ENCODE measurements at places on chromosomes 4 and X. TPM values are rescaled to one million over a fixed set of nuclear protein-coding genes. Genes with fewer than 3 reads are reported as not detected.

DNA sequence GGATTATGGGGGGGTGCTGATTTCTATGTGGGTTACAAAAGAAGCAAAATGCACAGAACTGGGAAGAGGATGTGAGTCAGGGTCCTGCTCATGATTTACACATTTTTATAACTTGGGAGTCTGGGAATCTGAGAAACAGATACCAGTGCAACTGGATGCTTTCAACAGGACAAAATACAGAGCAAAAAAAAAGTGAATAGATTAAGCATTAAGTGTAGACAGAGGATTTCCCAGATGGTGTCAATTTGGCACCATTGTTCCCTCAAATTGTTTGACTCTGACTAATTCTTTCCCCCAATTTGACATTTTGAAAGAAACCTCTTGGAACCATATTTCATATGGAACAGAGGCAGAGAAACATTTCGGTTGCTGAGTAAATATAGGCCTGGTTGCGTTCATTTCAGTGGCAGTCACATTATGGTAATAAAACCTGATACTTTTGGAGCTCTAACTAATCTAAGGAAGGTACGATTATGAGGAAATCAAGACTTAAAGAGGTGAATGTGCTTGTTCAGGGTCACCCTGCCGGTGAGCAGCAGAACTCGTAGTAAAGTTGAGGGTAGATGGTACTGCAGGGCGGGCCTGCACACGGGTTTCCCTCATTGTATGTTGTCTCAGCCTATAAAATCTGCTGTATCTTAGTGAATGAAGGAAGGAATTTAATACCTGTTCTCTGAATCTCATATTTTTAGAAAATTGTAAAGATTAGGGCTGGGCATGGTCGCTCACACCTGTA is 18.7 kb upstream of the CDKL5 start:
- no peak for DNase-seq

DNA sequence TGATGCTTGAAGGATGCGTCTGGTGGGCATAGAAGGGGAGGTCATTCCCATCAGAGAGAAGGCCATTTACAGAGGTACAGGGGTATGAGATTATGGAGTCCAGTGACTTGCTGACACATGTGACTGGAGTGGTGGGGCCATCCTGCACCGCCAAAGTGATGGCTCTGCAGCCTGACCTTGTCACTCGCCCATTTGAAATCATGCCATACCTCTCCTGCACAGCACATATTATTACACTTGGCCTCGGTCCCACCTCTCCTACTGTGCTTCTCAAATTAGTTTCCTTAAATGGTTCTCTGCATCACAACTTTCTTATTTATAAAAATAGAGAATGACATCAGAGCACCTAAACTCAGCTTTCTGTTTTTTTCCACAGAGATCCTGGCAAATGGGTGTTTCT is 60.7 kb upstream of the HAND2 start:
- DNase-seq, result no peak

GRCh38 chr4:166309286-166309685 is 436.2 kb downstream of the TLL1 start:
- no peak for DNase-seq

The GPM6B gene
- 2.7 TPM for total RNA-seq

- DNase-seq, result no peak
Observed at GRCh38 chrX:106450405-106450804, 161.4 kb upstream of the RADX start.

GRCh38 chr4:122633211-122633610 is 12.3 kb upstream of the IL21 start:
- no peak for DNase-seq

The SAGE1 gene
- total RNA-seq, result not detected

The CACNA1F gene
- total RNA-seq, result 1.0 TPM

DNA sequence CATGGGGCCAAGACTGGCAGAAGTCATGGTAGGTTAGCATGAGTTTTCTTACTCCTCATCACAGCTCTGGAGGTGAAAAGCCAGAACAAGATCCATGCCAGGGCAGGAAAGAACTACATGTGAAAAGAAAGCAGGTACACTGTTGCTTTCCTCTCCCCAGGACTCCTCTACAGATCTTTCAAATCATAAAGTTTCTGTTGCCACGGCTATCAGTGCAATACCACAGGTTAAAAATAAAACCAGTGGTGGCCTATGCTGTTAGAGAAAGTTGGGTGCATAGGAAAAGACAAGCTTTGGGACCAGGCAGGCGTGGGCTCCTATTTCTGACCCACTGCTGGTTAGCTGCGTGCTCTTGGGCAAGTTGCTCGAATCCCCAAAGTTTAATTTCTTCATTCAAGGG is 81.4 kb downstream of the SH3RF1 start:
- DNase-seq, result no peak

- DNase-seq, result no peak
Observed at GRCh38 chrX:51487960-51488267, 8.5 kb downstream of the NUDT11 start.

- DNase-seq, result no peak
Observed at GRCh38 chr4:20091781-20092180, 159.9 kb upstream of the SLIT2 start.

- no peak for DNase-seq
Observed at GRCh38 chrX:53281963-53282695, 745 bp upstream of the IQSEC2 start.

DNA sequence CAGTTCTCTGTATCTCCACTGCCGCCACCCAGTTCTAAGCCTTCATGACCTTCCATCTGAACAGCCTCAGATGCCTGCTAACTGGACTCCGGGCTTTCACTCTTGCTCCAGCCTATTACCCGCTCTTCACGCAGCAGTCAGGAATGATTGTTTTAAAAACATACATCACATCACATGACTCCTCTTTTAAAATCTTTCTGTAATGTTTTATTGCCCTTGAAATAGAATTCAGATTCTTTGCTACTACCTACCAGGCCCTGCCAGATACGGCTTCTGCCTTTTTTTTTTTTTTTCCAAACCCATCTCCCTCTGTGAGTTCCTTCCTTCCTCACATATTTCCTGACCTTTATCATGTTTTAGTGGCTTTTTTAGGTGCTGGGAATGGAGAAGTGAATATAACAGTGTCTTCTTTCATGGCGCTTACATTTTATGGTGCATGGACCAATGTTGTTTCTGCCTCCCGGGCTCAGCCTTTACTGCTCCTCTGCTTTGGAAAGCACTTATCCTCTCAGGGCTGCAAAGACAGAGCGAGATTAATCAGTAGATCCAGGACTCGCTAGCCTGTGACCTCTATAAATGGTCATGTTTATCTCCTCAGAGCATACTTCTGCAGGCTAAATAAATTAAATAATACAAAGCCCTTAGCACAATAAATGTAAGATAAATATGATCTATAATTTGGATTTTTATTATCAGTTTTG is 58.0 kb downstream of the FBXO8 start:
- no peak for DNase-seq

The C1QTNF7 gene
- total RNA-seq, result 0.94 TPM

GRCh38 chrX:126557151-126557550 is 4.5 kb upstream of the DCAF12L1 start:
- no peak for DNase-seq

DNA sequence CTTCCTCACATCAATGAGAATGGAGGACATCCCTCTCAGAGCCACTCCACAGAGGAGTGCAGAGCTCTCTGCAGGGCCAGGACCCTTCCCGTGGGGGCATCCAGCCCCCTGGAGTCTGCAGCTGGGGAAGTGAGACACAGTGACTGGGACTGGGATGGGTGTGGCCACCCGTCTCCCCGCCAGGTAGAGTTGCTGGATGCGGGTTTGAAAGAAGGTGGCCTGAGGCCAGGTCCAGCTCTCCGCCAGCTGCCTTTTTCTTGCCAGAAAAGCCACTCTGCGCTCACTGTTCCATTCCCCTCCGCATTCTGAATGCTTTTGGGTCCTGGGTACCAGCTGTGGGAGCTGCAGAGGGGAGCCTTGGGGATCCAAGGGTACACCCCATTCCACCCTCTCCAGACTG is 82.6 kb downstream of the ABLIM2 start:
- DNase-seq, result no peak

The GAGE12H gene
- not detected for total RNA-seq

GRCh38 chr4:109462297-109462696 is 28.7 kb downstream of the SEC24B start:
- no peak for DNase-seq

DNA sequence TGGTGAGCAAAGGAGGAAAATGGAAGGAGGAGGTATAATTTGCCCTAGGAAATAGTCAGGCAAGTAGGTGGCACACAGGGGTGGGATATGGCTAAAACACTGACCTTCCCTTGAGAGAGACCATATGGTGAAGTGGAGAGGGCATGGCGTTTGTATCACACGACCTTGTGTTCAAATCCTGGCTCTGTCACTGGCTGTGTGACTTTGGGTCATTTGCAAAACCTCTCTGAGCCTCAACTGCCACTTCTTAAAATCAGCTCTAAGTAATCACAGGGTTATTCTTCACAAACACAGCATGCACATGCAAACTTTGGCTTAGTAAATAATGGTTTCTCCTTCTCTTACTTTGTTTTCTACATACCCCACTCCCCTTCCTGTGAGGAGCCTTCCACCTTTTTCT is 8.7 kb downstream of the PDGFRA start:
- no peak for DNase-seq

DNA sequence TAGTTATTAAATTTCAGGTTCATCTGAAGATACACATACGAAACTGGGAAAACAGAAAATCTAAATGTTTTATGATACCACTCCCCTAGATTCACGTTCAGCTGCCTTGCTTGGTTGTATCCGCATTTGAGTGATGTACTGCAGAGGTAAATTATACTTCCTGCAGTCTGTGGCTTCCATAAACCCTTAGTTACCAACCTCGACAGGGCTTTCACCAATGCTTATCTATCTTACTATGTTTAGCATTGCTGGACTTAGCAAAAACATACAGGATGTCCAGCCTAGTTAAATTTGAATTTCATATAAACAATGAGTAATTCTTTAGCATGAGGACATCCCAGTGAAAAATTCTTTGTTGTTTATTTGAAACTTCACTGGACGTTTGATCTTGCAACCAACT is 108.8 kb downstream of the TMA16 start:
- DNase-seq, result no peak

DNA sequence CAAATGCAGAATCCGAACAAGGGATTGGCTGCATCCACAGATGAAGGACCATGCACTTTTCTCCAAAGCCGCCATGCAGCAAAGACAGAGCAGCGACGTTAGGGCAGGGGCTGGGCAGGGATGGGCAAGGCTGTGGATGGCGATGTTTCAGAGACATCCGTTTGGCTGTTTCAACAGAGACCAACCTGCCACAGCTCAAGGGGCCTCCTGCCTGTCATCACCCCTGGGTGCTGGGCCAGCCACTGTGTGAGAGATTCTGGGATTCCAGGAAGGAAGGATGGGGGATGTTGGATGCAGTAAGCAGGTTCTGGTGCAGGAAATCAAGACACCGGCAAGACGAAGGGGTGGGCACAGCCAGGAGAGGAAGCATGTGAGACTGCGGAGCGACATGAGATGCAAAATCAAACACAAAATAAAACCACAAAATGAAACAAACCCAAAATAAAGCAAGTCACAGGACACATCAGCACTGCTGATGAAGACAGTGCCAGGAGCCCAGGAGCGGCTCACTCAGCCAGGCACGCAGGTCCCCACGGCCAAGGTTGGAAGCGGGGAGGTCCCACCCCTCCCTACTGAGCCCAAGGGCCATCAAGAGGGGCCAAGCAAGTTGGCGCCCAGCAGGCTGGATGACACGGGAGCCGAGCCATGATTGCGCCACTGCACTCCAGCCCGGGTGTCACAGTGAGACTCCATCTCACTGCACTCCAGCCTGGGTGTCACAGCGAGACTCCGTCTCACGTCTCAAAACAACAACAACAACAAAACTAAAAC is 68.1 kb downstream of the FAM53A start:
- no peak for DNase-seq

The OPRPN gene
- total RNA-seq, result not detected

DNA sequence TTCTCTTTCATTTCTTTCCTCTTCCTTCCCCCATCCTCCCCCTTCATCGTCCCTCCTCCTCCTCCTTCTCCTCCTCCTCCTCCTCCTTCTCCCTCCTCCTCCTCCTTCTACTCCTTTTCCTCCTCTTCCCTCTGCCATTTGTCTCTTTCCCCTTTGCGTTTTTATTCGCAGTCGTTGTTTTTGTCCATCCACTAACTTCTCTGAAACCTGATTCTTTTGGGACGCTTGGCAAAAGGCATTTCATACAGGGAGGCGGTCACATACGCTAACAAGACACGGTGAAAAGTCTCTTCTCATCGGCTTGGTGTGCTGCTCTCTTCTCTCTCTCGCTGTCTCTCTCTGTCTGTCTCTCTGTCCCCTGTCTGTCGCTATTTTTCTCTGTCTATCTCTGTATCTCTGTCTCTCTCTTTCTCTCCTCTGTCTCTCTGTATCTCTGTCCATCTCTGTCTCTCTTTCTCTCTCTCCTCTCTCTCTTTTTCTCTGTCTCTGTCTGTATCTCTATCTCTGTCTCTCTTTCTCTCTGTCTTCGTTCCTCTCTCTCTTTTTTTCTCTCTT is 5.4 kb upstream of the SHOX start:
- DNase-seq, result no peak

DNA sequence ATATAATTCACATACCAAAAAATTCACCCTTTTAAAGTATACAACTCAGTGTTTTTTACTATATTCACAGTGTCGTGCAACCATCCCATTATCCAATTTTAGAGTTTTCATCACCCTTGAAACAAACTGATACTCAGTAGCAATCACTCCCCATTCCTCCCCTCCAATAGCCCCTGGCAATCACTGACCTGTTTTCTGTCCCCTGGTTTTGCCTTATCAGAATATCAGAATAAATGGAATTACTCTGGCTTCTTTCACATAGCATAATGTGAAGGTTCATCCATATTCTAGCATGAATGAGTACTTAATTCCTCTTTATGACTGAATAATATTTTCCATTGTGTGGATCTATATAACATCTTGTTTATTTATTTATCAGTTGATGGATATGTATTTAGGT is 153.2 kb downstream of the AASDH start:
- no peak for DNase-seq

The SPANXN3 gene
- not detected for total RNA-seq

DNA sequence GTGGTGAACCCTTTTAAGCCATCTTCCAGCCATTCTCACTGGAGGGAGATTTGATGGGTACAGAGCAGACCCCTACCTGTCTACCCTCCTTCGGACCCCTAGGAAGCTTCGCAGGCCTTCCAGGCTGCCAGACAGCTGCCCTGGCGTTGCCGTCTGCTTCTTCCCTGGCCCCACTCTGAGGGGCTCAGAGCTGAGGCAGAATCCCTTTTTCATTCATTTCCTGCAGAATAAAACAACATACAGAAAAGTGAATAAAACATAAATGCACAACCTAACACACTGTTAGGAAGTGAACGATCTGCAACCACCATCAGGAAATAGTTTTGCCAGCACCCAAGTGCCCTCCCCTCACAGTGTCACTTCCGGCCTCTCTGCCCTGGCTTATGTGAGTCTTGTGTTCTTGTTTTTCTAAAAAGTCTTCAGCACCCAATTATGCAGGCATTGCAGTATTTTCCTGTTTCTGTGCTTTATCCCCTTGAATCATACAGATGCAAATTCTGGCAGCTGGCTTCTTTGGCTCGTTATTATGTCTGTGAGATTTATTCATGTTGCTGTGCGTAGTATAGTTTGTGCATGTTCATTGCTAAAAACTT is 5.6 kb upstream of the ADD1 start:
- DNase-seq, result no peak

DNA sequence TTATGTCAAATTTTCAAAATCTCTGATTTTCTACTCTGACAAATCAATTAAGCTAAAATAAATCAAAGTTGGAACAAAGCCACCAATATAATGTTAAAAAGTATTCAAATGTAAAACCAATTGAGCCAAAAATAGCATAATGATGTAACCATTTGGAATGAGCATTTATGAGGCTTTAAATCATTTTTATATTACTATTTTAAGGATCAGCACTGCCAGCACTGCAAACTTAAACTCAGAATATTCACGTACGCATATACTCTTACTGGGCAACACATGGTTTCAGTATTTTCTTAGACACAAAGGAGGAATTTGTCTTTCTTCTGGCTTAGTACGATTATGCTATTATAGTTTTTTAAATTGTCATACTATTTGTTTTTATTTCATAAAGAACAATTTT is 52.2 kb downstream of the AFAP1 start:
- DNase-seq, result no peak

Data from colonic mucosa (tissue), 4 donors.